ENCODE measurements at places on chromosomes 3 and 15.

GRCh38 chr3:8657804-8658305 lies 13.3 kb upstream of the SSUH2 start:
- peak; percentile 37 for DNase-seq

DNA sequence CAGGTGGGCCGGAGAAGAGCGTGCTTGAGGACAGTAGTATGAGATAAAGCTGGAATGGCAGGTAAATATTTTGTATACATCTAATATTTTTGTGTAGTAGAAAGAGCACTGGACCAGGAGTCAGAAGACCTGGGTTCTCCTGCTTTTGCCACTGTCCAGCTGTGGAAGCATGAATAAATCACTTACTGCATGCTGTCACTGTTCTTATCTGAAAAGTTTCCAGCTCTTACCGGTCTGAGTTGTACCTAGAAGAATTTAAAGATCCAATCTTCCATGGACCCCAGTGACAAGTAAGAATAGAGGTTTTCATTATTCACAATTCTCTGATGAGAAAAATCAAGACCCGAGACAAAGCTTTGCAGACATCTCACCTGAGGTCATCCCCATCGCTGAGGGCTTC lies 5.9 kb downstream of the XPC start:
- DNase-seq = no peak

- no peak for DNase-seq
Measured at GRCh38 chr15:75721923-75722870, 9.5 kb upstream of the CSPG4 start.

GRCh38 chr15:62183130-62183529 lies 18.0 kb upstream of the C2CD4B start:
- no peak for DNase-seq

GRCh38 chr3:104632521-104632920 lies 734.2 kb upstream of the ALCAM start:
- no peak for DNase-seq

GRCh38 chr15:101003706-101004105 lies 84.5 kb downstream of the LRRK1 start:
- DNase-seq = no peak

DNA sequence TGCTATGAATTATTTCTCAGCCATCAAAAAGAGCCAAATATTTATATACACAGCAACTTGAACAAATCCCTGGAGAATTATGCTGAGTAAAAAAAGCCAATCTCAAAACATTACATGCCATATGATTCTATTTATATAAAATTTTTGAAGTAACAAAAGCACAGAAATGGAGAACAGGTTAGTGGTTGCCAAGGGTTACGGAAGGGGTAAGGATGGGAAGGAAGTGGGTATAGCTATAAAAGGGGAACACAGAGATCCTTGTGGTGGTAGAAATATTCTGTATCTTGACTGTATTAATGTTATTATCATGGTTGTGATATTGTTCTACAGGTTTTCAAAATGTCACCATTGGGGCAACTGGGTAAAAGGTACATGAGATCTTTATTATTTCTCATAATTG lies 62.3 kb upstream of the ASB14 start:
- no peak for DNase-seq

DNA sequence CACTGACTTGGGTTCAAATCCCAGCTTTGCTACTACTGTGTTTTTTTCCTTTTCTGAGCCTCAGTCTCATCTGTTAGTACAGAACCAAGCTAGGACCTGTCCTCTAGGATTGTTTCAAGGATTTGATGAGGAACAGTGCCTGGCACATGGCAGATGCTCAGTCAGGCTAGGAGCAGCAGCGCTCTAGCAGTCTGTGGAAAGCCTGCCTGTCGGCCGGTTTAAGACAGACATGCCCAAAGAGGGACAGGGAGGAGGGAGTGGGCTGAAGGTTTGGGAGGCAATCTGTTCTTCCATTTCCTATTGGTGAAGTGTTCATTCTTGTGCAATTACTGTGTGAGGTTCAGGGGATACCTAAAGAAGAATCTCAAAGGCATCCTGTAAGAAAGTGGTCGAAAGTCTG lies 35.1 kb upstream of the RGMA start:
- no peak for DNase-seq

DNA sequence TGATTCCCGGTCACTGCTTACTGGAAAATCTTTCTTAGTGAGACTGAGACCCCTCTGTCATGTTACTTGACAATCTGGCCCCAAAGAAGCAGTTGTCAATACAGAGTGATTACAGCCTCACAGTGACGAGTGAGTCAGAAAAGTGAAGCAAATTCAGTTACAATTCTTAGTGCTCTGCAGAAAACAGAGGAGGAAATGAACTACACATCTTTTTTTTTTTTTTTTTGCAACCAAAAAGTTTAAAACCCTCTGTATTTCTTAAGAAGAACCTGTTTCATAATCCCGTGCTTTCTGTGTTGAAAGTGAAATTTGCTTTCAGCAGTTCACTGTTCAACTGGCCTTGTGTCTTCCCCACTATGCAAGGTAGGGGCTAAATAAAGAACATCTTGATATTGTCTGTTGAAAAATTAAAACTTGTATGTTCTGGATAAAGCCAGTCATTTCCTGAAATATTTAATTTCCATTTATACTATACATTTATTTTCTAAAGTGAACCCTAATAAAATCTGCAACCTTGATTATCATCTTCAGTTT lies 1.9 kb downstream of the AQP9 start:
- no peak for DNase-seq

GRCh38 chr3:26368312-26368711 lies 254.3 kb upstream of the LRRC3B start:
- DNase-seq = no peak

DNA sequence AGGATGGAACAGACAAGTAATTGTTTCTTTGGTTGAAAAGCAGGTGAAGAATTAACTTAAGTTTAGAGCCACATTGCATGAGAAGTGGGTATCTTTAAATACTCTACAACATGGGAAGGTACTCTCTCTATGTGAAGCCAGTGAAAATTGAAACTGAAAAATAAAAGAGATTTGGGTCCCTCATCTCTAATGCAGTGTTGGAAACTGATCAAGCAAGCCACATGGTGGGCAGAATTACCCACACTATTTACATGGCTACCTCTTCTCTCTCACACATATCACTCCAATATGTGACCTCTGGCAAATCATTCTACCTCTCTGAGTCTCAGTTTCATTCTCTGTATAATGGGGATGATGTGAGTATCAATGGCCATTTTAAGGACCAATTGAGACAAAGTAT lies 339.0 kb downstream of the IL5RA start:
- DNase-seq = no peak

- peak; percentile 91 for DNase-seq
Measured at GRCh38 chr3:50627407-50628051, 10.6 kb downstream of the MAPKAPK3 start.

- DNase-seq = peak; percentile 18
Measured at GRCh38 chr15:75063338-75063737, 39.9 kb downstream of the PPCDC start.

DNA sequence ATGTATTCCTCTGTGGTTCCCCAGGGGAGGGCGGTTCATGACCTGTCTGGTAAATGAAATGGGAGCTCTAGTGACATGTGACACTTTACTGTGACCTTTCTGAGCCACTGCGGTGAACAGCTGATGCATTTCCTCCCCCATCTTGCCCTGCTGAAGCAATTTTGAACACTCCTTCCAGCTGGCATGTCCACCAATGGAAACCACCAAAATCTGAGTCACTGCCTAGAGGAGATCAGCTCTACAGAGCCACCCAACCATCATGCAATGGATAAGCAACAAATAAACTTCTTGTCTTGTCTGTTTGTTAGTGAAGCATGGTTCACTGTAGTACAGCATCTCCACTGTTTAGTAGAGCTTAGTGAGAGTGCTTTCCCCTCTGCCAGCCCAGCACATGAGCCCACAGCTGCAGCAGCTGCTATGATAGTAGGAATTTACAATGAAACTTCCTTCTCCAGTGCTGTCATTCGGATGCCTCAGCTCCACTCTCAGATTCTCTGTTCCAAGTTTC lies 479.4 kb downstream of the NTRK3 start:
- peak; percentile 23 for DNase-seq

GRCh38 chr15:33200444-33200843 lies 5.9 kb upstream of the FMN1 start:
- DNase-seq = no peak

DNA sequence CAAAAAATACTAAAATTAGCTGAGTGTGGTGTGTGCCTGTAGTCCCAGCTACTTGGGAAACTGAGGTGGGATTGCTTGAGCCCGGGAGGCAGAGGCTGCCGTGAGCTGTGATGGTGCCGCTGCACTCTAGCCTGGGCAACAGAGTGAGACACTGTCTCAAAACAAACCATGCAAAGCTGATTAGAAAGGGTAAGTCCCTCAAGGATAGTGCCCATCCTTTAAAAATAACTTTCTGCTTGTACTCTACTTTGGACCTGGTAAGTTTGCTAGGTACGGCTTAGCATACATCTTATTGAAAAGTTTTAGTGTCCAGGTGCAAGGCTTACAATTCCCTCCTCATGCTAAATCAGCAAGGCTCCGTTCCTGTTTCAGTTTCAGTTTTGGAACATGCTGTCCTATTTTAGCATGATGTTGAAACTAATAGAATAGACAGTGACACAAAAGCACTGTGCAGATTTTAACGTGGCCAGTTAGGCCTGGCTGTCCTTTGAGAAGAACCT lies 21.4 kb downstream of the FEM1B start:
- DNase-seq = no peak

DNA sequence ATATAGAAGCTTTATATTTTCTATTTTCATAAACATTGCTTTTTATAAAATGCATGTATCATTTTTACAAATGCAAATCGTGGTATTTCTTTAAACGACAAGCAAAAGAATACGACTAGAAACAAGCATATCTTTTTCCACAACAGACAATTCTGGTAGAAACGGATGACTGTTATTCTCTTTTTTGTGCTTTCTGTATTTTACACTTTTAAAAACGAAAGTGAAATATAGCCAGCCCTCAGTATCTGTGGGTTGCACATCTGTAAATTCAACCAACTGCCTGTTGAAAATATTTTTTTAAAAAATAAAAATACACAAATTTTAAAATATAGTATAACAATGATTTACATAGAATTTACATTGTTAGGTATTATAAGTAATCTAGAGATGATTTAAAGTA lies 61.3 kb downstream of the PRTG start:
- DNase-seq = no peak

DNA sequence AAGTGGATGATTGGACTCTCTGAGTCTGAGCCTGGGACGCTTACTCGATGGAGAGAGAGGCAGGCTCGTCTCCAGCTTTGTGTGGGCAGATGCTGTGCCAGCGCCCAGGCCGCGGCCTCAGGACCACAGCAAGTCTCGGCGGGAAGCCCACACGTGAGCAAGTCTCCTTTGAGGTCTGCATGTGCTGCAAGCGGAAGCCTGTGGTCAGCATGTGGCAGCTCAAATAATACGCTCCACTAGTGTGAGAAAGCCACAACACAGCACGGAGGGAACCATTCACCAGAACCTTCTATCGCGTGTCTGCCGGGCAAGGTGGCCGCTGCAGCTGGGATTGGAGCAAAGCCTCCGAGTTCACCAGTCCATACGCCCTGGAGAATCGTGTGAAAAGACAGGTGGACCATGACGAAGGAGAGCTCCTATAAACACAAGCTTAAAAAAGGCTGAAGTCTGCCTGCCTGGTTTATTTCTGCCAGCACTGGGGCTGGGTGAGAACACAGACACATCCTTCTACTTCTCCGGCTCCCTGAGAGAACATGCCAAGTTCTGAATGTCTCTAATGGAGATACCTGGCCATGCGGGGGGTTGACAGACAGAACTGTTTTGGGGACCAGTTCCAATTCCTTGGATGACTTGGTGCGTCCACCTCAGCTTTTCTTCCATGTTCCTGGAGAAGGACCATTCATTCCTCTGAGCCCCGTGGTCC lies 82.0 kb upstream of the LRIG1 start:
- DNase-seq = peak; percentile 65

DNA sequence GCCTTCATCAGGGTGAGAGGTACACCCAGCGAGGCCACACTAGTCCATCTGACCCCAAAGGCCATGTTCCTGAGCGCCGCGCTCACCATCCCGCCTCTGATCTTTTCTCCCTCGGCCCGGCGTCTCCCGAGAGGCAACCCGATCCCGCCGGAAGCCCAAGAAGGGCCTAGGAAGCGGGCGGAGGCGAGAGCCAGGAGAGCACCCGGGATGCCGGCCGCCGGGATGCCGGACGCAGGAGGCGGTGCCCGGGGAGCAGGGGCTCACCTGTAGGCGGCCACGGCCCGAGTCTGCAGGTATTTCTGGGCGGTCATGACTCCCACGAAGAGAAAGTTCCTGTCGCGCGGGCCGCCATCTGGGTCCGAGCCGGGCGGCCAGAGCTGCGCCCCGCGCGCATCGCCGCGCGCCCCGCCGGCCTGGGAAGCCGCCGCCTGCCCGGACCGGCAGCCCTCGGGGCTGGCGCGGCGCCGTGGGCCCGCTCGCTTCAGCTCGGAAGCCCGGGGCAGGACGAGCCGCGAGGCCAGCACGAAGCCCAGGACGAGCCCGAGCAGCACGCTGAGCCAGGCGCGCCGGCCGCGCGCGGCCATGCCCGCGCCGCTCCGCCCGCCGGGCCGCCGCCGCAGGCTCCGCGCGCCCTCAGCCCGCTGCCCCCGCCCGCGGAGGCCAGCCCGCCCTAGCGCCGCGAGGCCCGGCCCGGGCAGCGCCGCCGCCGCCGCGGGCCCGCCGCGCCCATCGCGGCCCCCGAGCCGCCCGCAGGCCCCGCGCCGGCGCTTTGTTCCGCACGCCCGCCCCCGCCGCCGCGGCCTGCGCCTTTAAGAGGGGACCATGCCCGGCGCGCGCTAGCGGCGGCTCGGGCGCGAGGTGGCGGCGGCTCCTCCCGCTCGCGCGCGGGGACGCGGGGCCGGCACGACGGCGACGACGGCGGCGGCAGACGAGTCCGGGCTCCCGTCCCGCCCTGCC lies 697 bp downstream of the CHSY1 start:
- peak; percentile 53 for DNase-seq

GRCh38 chr3:194257151-194257621 lies 93.9 kb downstream of the CPN2 start:
- no peak for DNase-seq

GRCh38 chr15:96818861-96819260 lies 488.4 kb downstream of the NR2F2 start:
- no peak for DNase-seq

- no peak for DNase-seq
Measured at GRCh38 chr3:110184536-110184935, 847.2 kb upstream of the DPPA4 start.

DNA sequence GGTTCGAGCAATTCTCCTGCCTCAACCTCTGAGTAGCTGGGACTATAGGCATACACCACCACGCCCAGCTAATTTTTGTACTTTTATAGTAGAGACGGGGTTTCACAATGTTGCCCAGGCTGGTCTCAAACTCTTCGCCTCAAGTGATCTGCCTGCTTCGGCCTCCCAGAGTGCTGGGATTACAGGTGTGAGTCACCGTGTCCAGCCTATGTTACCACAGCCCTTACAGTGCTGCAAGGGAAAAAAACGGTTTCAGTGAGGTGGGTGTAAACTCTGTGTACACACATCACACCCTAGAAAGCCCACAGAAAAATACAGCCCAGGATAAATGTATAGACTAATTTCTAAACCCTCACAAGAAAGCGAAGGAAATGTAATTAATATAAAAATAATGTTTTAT lies 103.5 kb upstream of the AKAP13 start:
- no peak for DNase-seq

DNA sequence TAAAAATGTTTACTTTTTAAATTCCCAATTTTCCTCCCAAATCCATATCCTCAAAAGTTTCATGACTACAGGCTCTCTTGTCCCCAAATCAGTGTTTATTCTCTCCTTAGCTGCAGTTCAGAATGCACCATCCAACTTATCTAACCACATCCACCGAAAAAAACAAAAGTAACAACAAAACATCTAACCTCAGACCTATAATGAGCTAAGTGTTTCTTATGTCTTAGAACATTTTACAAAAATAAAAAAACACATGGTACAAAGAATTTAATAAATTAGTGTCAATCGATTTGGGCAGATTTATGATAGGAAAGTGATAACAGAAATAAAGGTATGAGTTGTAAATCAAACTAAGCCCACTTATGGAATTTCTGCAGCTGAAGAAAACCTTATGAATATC lies 13.6 kb downstream of the SATB1 start:
- no peak for DNase-seq
